GM12878 (cell line): ENCODE measurements at places on chromosomes 2 and 18. TPM values are rescaled to one million over a fixed set of nuclear protein-coding genes. Genes with fewer than 3 reads are reported as not detected.

COL4A4 gene
- 3.4 and 4.0 TPM in 2 replicates for total RNA-seq

SLC38A11 gene
- total RNA-seq, result not detected in 2 replicates

CROCC2 gene
- total RNA-seq, result not detected in 2 replicates

DRC1 gene
- not detected in 2 replicates for total RNA-seq

DNA sequence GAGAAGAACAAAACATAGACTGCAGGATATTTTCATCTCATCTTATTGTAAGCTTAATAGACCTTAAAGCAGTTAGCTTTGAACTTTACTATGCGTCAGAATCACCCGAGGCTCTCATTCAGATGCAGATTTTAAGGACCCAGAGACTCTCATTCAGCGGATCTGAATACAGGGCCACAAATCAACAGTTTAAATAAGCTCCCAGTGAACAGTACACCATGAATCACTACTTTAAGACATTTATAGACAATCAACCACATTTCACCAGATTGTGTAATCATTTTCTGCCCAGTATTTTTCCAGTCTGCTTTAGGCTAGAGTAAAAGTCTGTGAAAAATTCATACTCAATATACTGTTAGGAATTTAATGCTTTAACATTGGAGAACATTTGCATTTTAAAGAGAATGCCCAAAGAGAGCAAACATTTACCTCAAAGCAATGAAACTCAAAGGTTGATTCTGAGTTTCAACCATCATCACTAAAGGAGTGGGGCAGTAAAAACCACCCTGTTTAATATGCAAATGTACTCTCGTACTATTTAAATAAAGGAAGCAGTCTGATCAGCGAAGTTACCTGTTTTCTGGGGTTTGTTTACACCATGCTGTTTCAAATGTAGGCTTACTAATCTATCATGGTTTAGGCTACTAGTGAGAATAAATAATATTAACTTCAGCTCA, 11.0 kb upstream of the ALPK2 start:
- H3K36me3 ChIP-seq, result no peaks in the 10 kb centered on the region
- H3K4me1 ChIP-seq, result peaks cover 42% of the 10 kb centered on the region
- no peak for DNase-seq

- no peak for DNase-seq
- peaks cover 12% of the 10 kb centered on the region for H3K4me1 ChIP-seq
- H3K27ac ChIP-seq, result peak overlapping the region; percentile 89
- peaks cover 18% of the 10 kb centered on the region; the same call in 1 of the 2 replicates for H3K36me3 ChIP-seq
Observed at GRCh38 chr2:73985308-73986084, 786 bp downstream of the TET3 start.

- no peak overlapping the region for H3K27ac ChIP-seq
- H3K4me3 ChIP-seq, result no peak overlapping the region
- no peaks in the 10 kb centered on the region for H3K27me3 ChIP-seq
- no peak for DNase-seq
- no peaks in the 10 kb centered on the region for H3K4me1 ChIP-seq
- H3K36me3 ChIP-seq, result no peaks in the 10 kb centered on the region
Observed at GRCh38 chr2:99771681-99772333, 282.0 kb upstream of the REV1 start.

GRCh38 chr2:200591308-200591707, 5.5 kb downstream of the AOX1 start:
- H3K27ac ChIP-seq, result no peak overlapping the region
- H3K36me3 ChIP-seq, result no peaks in the 10 kb centered on the region
- DNase-seq, result no peak
- no peaks in the 10 kb centered on the region for H3K4me1 ChIP-seq
- no peak overlapping the region for H3K4me3 ChIP-seq
